ENCODE measurements at places on chromosomes 1 and 21. TPM values are rescaled to one million over a fixed set of nuclear protein-coding genes. Genes with fewer than 3 reads are reported as not detected.

The SMCP gene
- not detected for total RNA-seq

The RIPPLY3 gene
- total RNA-seq: 0.71 TPM

The OR2L3 gene
- total RNA-seq: not detected

The TLR5 gene
- total RNA-seq: 0.49 TPM

The RPE65 gene
- total RNA-seq: not detected

The CRTC2 gene
- 41.5 TPM for total RNA-seq

The SYT2 gene
- 0.06 TPM for total RNA-seq

The HSD3B2 gene
- total RNA-seq: not detected

The PAFAH2 gene
- total RNA-seq: 8.8 TPM

The C1orf56 gene
- total RNA-seq: 4.2 TPM

All from A549 treated with ZK216348 at 1 μM for 4 hours (cell line).